GM12892 (cell line): ENCODE measurements at places on chromosomes 12 and 14.
A peak's percentile ranks its signal among the peaks of the same experiment; 100 is the strongest.

DNA sequence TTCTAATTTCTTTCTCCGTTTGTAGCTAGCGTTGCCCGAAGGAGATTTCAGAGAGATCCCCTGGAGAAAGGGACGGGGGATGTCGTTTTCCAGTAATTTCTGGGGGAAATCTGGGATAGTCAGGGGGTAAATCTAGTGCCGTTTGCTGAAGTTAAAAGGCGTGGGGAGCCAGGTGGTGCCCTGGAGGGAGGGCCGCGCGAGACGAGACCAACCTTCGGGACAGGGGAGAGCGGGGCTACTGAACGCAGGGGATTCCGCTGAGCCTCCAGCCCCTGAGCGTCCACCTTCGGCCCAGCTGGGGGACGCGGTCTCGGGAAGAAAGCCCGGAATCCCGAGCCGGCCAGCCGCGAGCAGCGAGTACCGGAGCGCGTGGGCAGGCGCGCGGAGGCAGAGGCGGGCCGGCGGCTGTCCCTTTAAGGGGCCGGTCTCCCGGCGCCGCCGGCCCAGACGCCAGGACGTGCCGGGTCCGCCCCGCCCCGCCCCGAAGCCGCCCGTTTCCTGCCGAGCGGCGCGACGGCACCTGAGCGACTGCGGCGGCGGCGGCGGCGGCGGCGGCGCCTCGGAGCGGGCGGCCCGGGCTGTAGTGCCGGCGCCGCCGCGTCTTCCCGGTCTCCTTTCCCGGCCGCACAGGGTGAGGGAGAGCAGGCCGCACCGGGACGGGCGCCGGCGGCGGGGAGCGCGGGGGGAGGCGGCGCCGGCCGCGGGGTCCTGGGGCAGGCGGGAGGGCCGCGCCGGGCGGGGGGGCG, at the start of gene KTN1:
KTN1 (plus strand) TSS at position 484 of the 746 bp plus-strand sequence. CDS start 31,842 bp downstream, outside the sequence.
- peak; percentile 76 for DNase-seq

DNA sequence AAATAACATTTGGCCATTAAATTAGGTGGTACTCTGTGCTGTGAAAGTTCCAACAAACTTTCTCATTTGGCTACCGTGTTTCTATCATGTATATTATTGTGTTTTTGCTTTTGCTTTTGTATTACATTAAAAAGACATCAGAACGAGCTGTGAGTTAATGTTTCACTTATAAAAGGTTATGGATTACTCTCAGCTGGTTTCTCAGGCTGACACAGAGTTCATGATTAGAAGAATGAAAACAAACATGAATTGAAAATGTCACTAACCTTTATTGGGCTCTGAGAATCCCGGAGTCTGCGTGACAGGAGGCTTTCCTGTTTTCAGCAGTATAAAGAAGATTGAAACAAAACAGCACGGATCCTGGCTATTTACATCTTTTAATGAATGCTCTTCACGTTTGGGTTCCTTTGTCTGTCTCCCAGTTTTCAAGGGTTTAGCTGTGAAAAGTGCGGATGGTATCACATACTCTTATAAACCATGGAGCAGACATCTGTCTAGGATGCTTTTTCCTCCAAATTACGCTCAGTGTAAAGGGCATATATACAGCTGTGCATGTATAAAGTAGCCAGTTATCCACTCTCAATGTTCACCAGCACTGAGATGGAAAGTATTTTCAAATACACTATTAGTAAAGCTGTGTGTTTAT, 153.6 kb downstream of the PTCSC3 start:
- no peak for DNase-seq

DNA sequence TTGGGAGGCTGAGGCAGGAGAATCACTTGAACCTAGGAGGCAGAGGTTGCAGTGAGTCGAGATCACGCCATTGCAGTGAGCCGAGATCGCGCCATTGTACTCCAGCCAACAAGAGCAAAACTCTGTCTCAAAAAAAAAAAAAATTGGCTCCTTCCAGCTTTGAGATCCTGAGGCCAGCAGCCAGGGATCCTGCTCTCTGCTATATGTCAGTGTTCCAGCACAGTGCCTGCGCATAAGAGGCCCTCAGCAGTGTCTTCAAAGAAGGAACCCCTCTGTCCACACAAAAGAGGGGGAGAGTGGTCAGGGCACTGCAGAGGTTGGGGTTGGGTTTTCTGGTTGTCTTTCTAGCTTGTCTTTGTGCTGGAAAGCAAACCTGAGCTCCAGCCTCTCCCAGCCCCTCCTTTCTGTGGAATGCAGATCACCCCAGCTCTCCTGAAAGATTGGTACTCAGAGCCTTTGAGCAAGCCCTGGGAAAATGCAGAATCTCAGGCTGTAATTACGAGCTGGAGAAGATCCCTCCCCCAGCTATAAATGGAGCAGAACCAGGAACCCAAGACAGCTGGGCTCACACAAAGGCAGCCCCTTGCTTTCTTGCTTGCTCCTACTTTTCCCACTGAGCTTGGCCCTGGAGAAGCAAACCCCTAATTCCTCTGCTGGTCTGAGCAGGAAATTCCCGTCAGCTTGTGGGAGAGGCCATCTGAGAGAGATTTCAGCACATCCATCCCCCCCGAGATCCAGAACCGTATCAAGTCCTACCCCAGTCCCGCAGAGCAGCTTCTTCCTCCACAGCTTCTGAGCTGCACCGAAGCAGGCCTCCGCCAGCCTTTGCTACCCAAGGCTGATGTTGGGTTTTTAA, 205.7 kb downstream of the ZFP36L1 start:
- no peak for DNase-seq

DNA sequence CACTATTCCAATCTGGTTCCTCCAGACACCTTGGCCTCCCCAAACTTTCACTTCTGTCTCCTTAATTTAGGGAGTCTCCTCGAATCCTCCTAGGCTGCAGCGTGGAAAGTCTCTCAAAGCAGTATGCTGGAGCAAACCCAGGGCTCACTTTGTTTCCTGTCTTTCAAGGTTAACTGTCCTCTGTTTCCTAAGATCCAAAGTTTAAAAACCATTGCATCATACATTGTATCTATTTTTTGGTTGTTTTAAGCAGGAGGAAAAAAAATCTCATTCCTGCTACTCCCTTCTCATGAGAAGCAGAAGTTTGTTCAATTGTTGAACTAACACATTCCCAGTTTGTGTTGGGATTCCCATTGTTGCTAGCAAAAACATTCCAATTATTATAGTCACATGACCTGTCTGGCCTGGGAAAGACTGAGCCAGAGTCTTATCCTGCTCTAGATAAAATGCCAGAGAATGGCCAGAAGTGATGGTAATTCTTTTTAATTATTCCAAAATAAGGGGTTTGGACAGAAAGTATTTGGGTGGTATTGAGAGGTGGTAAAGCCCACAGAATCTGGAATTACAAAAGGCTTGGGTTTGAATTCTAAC, 67.3 kb downstream of the HSPB8 start:
- no peak for DNase-seq
